ENCODE measurements at places on chromosomes 5 and 9.

GRCh38 chr9:72130321-72130720, 18.9 kb upstream of the GDA start:
- DNase-seq, result no peak

- no peak for DNase-seq
These were observed 26.8 kb upstream of the TXNDC8 start for GRCh38 chr9:110364451-110364850.

DNA sequence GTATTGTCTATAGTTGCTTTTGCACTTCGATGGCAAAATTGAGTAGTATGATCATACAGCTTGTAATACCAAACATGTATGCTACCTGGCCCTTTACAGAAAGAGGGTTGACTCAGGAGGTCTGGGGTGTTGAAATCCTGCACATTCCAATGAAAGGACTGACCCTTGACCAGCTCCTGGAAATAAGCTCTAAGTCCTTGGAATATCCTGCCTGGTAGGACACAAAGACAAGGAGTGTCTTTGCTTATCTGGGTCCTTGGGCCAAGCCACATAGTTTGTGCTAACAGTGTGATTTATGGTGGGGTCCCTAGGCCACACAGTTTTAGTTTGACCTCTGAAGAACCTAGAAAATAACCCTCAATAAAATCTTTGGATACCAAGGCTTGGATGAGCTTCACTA, 89.3 kb upstream of the FTMT start:
- DNase-seq, result no peak

- DNase-seq, result no peak
These were observed 65.6 kb upstream of the MAP1B start for GRCh38 chr5:72041654-72042053.

DNA sequence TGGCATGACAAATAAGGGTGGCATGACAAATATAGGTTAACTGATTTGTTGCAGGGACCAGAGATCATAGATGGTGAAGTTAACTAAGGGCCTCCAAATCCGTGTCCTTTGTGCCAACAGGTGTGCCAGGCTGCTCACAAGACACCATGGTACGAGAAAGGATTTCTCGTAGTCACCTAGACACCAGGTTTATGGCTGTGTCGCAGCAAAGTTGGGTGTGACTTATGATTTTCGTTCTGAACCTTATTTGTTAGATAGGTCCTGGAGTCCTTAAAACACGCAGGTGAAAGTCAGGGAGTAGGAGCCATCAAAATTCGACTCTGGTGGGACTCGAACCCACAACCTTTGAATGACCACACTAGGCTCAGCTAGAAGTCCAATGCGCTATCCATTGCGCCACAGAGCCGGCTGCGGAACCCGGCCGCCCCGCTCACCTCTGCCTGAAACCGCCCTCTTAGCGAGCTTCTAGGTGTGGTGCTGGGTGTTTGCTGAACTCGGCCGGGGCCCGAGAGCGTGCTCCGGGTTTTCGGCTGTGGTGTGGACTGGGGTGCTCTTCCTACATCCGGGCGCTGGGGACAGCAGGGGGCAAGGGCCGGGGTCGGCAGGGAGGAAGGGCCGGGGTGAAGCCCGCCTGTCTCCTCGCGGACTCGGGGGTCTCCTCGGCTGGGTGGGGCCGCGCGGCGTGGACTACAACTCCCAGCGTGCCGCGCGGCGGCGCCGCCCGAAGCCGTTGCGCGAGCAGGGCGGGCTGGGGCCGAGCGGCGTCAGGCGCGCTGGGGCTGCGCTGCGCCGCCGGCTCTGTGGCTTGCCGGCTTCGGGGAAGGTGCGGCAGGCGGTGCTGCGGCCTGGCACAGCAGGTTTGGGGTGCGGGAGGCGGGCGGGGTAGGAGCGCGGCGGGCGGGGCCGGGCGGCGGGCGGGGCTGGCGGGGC, at the start of gene SLC27A4:
Gene SLC27A4, plus strand, starts transcription at position 767 of the 930 bp plus-strand sequence. CDS start 2,606 bp downstream, outside the sequence.
- DNase-seq, result peak; percentile 84

DNA sequence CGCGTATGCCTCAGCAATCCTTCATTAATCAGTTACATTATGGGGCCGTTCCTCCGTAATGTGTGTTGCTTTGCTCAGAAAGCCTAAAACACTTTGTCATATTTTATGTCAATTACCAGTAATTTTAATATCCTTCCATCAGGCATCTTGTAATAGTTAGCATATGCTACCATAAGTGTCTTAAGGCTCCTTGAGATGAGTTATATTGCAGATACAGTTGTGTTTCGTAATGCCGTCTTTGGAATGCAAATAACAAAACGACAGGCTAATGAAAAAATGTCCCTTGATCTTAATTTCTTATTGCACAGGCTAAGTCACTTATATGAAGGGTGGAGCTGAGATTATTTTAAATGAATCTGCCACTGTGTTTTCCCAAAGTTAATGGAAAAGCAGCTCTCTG, 50.5 kb downstream of the TBCA start:
- DNase-seq, result no peak

DNA sequence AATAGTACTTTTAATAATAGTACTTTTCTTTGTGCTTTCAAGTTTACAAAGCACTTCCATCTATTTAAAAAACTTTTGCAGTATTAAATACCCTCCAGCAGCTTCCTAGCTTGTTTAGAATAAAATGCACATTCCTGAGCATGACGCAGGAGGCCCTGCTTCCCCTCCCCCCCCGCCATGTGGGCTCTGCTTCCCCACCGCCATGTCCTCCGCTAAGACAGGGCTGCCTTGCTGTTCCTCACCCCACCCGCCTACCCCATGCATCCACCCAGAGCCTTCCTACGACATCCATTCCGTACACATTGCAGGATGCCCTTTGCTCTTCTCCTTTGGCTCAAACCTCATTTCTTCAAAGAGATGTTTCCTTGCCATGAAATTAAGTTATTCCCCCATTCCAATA, 205.9 kb upstream of the MSX2 start:
- DNase-seq, result no peak

DNA sequence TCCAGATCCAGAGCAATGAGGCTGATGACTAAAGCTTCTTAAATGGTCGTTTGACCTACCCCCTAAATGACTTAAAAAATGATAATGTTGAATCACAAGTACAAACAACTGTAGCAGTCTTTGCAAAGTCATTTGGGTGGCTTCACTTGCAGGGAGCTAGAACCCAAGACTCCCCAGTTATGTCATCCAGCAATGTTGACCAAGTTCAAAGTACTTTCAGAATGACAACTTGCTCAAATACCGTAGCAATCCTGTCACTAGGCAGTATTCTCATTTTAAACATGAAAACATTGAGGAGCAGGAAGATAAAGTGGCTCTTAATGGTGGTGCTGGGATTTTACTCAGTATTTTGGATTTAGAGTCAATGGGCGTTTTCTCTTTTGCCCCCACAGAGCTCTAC, 1217.0 kb upstream of the DMAC1 start:
- no peak for DNase-seq

DNA sequence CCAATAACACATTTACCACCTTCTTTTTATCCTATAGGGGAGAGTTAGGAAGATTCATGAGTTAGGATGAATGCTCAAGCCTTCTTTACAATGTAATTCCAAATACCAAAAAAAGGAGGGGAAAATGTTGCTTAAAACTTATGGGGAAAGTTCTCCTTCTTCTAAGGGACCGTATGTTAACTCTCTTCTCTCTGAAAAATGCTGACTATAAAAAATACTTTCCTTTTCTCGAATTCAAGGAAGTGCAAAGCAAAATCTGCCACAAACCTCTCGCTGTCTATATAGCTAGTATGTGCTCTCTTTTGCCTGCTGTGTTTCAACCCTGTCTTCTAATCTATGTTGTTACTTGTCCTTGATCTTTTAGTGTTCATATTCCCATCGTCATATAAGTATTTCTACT, 768.6 kb upstream of the C9orf72 start:
- DNase-seq, result no peak

DNA sequence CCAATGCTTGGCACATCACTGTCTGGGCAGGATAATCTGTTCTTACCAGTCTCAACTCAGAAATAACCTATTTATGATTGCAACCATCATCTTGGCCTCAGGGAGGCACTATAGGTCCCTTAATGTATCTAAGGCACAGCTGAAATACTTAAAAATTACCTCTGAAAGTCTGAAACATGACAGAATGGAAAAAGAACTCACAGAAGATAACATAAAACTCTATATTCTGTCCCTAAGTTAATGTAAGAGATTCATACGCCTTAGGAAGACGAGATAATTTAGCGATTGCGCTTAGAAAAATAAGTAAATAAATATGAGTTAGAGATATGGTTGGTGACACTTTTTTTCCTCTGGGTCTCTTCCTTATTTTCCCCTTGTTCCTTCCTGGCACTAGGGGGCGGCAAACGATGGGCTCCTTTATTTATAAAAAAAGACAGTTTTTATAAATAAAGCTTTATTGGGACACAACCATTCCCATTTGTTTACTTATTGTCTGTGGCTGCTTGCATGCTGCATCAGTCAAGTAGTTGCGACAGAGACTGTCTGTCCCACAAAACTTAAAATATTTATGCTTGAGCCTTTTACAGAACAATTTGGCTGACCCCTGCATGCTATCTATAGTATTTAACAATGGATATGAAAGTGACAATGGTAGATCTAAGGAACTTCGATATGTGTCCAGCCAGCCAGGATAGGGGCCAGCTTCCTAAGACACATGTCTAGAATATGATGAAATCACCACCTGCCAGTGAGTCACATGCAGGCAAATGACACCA, 79.6 kb downstream of the PDE4D start:
- no peak for DNase-seq

GRCh38 chr9:117744369-117744768, 40.2 kb downstream of the TLR4 start:
- no peak for DNase-seq

DNA sequence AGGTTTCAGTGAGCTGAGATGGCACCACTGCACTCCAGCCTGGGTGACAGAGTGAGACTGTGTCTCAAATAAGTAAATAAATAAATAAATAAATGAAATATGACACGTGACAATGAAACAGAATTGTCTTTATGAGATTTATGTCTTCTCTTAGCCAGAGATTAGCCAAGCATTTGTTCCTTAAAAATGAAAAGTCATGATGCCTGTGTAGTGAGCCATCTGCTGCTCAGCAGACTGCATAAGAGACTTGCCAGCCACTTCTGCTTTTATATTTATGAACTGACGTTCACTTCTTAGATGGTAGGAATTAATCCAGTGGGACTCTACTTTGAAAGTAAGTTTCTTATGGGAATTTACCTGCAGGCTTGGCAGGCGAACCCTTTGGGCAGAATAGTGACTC, 227.4 kb downstream of the NR3C1 start:
- no peak for DNase-seq

DNA sequence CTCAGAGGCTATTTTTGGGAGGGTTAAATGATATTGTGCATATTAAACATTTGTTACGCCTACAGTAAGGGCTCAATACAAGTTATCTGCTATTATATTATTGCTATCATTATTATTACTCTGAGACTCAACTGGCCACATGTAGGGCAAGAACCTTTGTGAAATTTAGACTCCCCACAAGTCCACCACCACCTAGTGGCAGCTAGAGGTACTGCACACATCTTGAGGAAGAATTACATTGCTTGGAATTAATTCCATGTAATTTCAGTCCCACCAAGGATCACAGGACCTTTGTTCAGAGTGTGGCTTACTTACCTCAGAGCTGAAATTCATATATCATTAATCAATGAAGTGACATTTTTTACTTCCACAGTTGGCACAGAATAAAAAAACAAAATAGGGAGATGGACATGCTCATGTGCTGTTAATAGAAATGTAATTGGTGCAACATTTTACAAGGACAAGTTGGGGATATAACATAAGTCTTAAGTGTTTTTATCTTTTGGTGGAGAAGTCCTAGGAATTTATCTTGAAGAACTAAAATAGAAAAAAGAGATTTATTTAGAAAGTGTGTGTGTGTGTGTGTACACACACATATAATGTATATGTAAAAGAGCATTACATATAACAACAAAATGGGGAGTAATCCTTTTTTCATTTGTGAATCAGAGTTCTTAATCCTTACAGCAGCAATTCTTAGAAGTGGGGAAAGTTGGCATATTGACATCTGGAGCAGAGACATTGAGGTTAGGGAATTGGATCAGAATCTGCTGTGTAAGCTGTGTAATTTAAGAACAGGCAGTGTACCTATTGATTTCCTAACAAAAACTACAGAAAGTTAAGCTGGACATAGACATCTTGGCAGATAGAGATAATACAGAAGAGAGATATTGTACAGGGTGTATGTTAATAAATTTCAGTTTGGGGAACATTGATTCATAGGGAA, 11.2 kb downstream of the MSANTD3 start:
- peak; percentile 78 for DNase-seq

DNA sequence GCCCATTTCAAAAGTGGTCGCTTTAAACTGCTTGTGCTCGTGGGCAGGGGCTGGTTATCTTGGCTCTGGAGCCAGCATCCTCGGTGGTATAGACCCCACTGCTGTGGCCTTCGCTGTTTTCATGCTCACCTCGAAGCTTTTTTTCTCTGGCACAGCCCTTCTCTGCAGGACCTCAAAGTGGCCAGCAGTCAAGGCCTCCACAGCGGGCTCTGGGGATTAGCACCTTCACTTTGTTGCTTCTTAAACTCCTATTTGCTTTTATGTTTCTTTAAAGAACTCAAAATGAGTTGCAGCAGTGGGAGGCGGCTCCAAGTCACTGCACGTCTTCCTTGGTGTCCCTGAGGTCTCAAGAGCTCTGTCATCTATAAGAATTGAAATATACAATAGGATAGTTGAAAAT, 165.1 kb downstream of the CACNA1B start:
- DNase-seq, result no peak

DNA sequence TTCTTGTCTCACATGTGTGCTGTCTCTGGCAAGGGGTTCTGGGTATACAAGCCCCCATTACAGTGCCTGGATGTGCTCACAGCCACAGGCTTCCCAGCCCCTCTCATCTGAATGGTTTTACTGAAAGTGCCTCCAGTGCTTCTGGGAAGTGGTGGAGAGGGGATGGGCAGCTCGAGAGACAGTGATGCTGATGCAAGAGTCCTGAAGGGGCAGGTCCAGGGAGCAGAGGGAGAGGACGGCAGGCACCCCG, 93.5 kb downstream of the PHF2 start:
- no peak for DNase-seq

DNA sequence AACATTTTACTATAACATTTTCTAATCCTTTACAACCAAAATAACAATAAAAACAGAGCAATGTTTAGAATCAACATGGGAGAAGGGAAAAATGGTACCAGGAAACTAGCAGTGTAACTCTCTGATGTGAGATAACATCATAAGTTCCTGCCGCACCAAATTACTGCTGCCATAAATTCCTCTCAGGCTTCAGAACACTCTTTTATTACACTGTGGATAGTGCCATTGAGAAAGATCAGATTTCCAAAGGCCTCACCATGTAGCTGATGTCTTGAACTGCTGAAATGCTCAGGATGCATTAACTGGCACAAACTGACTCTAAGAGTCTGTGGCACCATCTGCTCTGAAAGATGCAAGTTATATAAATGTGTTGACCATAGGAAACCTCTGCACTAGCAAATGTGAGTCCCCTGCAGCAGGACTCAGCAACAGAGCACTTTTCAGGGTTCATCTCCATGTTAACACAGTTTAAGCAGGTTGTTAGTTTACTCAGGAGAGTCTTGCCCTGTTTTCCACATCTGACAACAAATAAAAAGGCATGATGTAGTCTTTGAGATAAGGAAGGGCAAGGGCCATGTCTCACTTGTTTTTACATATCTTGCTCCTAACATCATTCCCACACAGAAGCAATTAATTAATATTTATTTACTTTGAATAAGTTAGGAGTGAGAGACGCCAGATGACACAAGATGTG, 218.1 kb downstream of the CETN3 start:
- no peak for DNase-seq

All from dermis microvascular lymphatic vessel endothelial cell (primary cell).